ENCODE measurements at places on chromosomes 7 and 10.

- no peak for DNase-seq
Observed at GRCh38 chr7:45292481-45292880, 134.9 kb downstream of the RAMP3 start.

GRCh38 chr7:148717266-148717793 lies 18.6 kb downstream of the CUL1 start:
- DNase-seq = no peak

- no peak for DNase-seq
Observed at GRCh38 chr7:63113713-63114285, 884.9 kb upstream of the ZNF722 start.

DNA sequence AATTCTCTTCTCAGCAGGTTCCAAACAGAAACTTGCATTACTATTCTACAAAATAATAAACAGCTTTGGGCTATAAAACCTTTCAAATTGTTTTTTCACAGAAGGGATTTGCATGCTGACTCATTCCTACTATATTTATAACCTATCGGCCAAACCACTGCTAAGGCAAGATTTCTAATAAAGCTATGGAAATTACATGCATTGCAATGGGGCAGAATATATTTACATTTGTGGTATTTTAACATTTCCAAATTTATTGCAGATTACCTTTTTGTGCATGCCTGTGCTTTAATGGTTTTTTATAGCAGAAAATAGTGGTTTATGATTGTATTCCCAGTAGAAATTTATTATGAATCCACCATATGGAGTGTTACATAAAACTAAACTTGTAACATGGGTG lies 69.0 kb upstream of the NPVF start:
- no peak for DNase-seq

GRCh38 chr10:34549001-34549400 lies 266.1 kb downstream of the PARD3 start:
- no peak for DNase-seq

GRCh38 chr10:47414752-47415519 lies 30.8 kb upstream of the ZNF488 start:
- DNase-seq = no peak

DNA sequence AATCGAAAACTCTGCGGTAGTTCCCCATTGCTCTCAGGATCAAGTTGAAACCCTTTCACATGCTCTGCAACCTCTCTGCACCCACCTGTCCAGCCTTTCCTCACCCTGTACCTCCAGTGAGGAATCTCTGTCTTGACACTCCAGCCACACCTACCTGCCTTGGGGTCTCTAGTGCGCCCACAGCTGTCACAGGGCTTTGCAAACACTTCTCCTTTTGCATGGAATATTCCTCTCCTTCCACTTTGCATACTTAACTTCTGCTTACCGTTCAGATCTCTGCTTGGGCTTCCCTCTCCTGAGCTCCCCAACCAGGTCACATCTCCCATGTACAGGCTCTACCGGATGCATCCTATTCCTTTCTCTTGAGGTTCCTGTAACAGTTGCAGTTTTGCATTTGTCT lies 6.6 kb upstream of the ZYX start:
- DNase-seq = no peak

DNA sequence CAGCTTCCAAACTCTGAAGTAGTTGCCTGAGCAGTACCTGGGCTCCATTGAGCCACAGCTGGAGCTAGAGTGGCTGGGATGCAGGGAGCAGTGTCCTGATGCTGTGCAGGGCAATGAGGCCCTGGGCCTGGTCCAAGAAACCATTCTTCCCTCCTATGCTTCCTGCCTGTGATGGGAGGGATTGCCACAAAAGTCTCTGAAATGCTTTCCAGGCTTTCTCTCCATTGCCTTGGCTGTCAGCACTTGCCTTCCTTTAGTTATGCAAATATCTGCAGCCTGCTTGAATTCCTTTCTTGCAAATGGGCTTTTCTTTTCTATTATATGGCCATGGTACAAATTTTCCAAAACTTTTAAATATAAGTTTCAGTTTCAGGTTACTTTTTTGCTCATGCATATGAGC lies 972.2 kb upstream of the MBL2 start:
- no peak for DNase-seq

- DNase-seq = no peak
Observed at GRCh38 chr7:39197831-39198230, 220.1 kb downstream of the POU6F2 start.

All from NCI-H187 treated with DMSO at 0.1 percent for 48 hours (cell line).